ENCODE measurements at places on chromosomes 4 and X. TPM values are rescaled to one million over a fixed set of nuclear protein-coding genes. Genes with fewer than 3 reads are reported as not detected.

DNA sequence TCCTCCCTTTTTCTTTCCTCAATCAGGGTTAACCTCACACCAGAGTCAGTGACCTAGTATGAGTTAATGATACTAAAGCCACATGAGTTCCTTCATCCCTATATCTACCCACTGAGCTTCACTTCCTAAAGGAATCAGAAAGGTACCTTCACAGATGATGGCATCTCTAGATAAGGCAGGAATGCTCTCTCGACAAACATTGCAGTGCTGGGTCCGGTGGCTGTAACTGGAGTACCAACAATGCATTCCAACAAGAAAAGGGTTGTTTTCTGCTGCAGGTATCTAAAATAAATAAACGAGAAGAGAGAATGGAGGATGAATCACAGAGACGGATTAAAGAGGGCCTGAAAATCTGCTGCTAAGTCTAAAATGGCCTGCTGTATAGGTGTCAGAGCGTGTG is 66.7 kb downstream of the DGKK start:
- no peaks in the 10 kb centered on the region for H3K27me3 ChIP-seq
- H3K27ac ChIP-seq: no peak overlapping the region
- no peak for DNase-seq
- no peak overlapping the region for H3K4me3 ChIP-seq

GRCh38 chrX:10120331-10120730 is 36.4 kb upstream of the CLCN4 start:
- DNase-seq: no peak
- H3K4me3 ChIP-seq: no peak overlapping the region
- H3K27me3 ChIP-seq: no peaks in the 10 kb centered on the region

DNA sequence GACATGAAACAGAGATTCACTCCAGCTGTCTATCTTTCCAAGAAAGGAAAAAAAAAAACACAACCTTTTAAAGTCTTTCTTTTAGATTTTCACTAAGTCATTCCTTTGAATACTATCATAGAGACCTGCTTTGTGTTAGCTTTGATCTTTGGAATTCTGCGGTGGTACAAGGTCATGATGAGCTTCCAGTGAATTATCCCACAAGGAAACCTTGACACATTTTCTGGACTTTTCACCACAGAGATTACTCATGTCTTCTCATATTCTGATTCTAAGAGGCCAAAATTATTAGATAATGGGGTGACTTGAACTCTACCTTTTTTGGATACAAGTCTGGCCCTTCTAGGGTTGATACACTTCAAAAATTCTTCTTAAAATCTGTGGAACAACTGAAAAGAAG is 201.6 kb downstream of the PACRGL start:
- no peak for DNase-seq
- H3K27me3 ChIP-seq: no peaks in the 10 kb centered on the region
- H3K4me3 ChIP-seq: no peak overlapping the region

GRCh38 chrX:12949927-12950656 is 24.8 kb upstream of the TMSB4X start:
- H3K27ac ChIP-seq: peak overlapping the region; percentile 82
- DNase-seq: peak; percentile 85
- H3K4me3 ChIP-seq: no peak overlapping the region
- H3K27me3 ChIP-seq: no peaks in the 10 kb centered on the region
- peaks cover 27% of the 10 kb centered on the region for H3K4me1 ChIP-seq

DNA sequence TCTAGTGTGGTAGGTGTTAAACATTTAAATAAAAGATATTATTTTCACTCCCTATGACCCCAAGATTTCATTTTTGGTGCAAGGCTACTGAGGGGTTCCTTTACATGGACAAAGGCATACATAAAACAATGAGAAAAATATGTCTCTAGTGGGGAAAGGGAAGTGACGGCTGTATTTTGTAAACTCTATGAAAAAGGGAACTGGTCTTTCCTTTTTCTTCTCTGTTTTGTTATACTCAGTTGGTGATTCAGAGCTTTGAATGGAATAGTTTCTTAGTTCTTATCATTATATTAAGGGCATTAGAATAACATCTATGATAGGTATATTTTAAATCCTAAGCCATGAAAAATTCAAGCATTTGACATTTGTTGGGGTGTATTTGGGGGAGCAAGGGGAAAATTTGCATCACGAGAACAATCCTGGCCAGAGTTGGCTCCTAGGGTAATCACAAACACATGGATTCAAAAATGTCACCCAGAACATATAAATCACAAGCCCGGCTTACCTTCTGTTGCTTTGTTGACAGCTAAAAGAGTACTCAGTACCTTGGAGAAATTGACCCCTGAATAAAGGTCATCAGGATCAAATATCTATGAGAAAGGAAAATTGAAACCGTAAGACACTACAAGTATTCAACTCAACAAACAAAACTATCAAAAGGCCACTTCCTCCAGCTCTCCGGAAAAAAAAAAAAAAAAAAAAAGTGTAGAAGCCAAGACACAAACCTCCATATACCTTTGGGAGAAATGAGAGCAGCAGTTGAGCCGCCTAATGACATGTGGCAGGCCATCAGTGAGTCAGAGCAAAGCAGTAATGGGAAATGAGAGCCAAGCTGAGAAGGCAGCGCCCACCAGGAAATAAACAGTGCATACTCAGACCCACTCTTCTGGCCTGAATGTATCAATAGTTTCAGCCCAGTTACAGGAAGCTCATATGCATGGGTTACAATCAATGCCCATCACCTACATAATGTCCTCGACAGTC is 33.4 kb downstream of the ARHGEF6 start:
- no peak overlapping the region for H3K27ac ChIP-seq
- H3K27me3 ChIP-seq: no peaks in the 10 kb centered on the region
- H3K4me3 ChIP-seq: no peak overlapping the region
- no peak for DNase-seq
- H3K36me3 ChIP-seq: no peaks in the 10 kb centered on the region

GRCh38 chr4:81084634-81085033 is 54.1 kb downstream of the BMP3 start:
- no peak overlapping the region for H3K27ac ChIP-seq
- H3K27me3 ChIP-seq: no peaks in the 10 kb centered on the region
- no peaks in the 10 kb centered on the region for H3K4me1 ChIP-seq
- no peak for DNase-seq

GRCh38 chr4:147707892-147708672 is 23.8 kb upstream of the ARHGAP10 start:
- no peaks in the 10 kb centered on the region for H3K27me3 ChIP-seq
- H3K27ac ChIP-seq: no peak overlapping the region
- H3K36me3 ChIP-seq: no peaks in the 10 kb centered on the region

- no peak overlapping the region for H3K27ac ChIP-seq
- H3K4me1 ChIP-seq: peaks cover 2% of the 10 kb centered on the region
- no peak overlapping the region for H3K4me3 ChIP-seq
- no peak for DNase-seq
- H3K27me3 ChIP-seq: no peaks in the 10 kb centered on the region
Measured at GRCh38 chrX:48516285-48516684, 5.3 kb upstream of the EBP start.

GRCh38 chrX:56572975-56573374 is 9.5 kb downstream of the UBQLN2 start:
- no peak overlapping the region for H3K27ac ChIP-seq
- no peaks in the 10 kb centered on the region for H3K27me3 ChIP-seq
- DNase-seq: no peak
- H3K36me3 ChIP-seq: no peaks in the 10 kb centered on the region
- no peak overlapping the region for H3K4me3 ChIP-seq
- peaks cover 5% of the 10 kb centered on the region for H3K4me1 ChIP-seq

DNA sequence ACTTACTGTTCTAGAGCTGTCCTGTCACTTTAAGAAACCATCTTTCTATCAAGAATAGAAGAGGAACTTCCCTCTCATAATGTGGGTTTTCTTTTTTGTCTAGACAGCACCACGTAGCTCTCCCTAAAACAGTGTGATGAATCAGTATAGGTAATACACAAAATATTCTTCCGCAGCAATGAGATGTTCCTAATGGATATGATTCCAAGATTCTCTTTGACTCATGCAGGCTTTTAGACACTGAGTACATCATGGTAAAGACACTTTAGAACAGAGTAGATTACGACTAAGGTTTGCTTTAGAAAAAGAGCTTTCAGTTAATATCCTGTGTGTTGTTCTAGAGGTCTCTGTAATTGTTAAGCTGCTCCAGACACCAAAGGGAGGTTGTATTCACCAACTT is 69.8 kb downstream of the PTTG2 start:
- peaks cover 4% of the 10 kb centered on the region for H3K36me3 ChIP-seq
- no peak overlapping the region for H3K27ac ChIP-seq
- DNase-seq: no peak
- H3K27me3 ChIP-seq: no peaks in the 10 kb centered on the region
- peaks cover 3% of the 10 kb centered on the region for H3K4me1 ChIP-seq

DNA sequence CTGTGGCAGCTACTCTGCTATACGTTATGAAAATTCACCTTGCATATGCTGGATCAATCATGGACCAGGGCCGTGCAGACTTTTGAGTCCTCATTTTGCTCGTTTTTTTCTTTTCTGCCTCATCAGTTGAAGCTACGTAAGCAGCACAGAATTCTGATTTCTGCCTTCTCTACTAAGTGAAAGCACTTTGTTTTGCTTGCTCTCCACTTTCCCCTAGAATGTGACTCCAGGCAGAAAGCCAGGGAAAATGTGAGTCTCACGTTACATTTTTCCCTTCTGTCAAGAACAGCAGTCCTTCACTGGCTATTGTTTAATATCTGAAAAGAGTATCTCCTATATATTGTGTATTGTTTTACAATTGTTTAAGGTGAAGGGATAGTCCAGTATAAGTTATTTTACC is 1840.1 kb downstream of the PCDH7 start:
- H3K27ac ChIP-seq: no peak overlapping the region
- no peaks in the 10 kb centered on the region for H3K4me1 ChIP-seq
- H3K4me3 ChIP-seq: no peak overlapping the region
- H3K27me3 ChIP-seq: no peaks in the 10 kb centered on the region
- no peaks in the 10 kb centered on the region for H3K36me3 ChIP-seq

DNA sequence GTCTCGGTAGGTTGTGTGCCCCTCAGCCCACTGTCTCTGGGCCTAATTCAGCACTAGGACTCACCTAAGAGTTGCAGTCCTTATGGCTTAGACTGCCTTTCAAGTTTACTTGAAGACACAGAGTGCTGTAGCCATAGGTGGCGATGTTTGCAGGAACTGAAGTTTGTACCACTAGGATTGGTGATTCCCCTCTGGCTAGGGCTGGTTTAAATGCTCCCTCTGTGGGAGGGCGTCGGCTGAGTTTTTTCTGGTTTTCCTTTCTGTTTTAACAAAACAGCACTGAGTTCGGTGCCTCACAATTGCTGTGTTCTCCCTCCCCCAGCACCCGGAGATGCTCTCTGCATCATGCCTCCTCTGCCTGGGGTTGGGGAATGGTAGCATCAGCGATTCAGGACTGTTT is 480.9 kb downstream of the PCDH11X start:
- no peaks in the 10 kb centered on the region for H3K4me1 ChIP-seq
- H3K27ac ChIP-seq: no peak overlapping the region
- H3K27me3 ChIP-seq: no peaks in the 10 kb centered on the region
- no peak for DNase-seq

DNA sequence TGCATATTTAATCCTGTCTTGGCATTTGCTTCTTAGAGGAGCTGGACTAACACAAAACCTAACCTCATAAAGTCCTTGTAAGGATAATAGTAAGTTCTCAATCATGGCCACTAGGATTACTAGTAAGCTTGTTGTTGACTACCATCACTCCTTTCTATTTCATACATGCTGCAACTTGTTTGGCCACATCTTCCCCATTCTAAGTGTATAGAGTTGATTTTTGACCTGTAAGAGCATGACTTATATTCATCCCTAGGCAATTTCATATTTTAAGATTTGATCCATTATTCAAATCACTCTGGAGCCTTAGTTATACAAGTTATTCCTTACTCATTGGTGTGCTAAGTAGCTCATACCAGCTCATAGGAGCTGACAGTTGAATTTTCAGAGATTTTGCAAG is 109.4 kb downstream of the EFHC2 start:
- DNase-seq: no peak
- no peak overlapping the region for H3K27ac ChIP-seq
- no peak overlapping the region for H3K4me3 ChIP-seq
- no peaks in the 10 kb centered on the region for H3K36me3 ChIP-seq
- no peaks in the 10 kb centered on the region for H3K27me3 ChIP-seq

GRCh38 chrX:57905141-57905540 is 5.1 kb downstream of the ZXDA start:
- H3K36me3 ChIP-seq: no peaks in the 10 kb centered on the region
- DNase-seq: peak; percentile 57
- no peaks in the 10 kb centered on the region for H3K27me3 ChIP-seq
- no peak overlapping the region for H3K4me3 ChIP-seq
- peak overlapping the region; percentile 83 for H3K27ac ChIP-seq

GRCh38 chr4:176319151-176319703 is 539 bp upstream of the SPCS3 start:
- no peak for DNase-seq
- H3K4me3 ChIP-seq: peak overlapping the region; percentile 85
- H3K36me3 ChIP-seq: no peaks in the 10 kb centered on the region

KIAA1210 gene
- total RNA-seq: not detected

CSAG2 gene
- total RNA-seq: not detected

GLOD5 gene
- total RNA-seq: not detected

MAGEC3 gene
- total RNA-seq: not detected

FHDC1 gene
- total RNA-seq: 0.12 TPM

NWD2 gene
- total RNA-seq: not detected

F8A3 gene
- total RNA-seq: 9.7 TPM

SLC38A5 gene
- 25.1 TPM for total RNA-seq

PRSS12 gene
- total RNA-seq: 0.55 TPM

TRIM60 gene
- not detected for total RNA-seq

FREM3 gene
- total RNA-seq: 0.05 TPM

COL4A6 gene
- 0.92 TPM for total RNA-seq

TMPRSS11E gene
- not detected for total RNA-seq

IKBKG gene
- total RNA-seq: 40.3 TPM
